Activated naive CD8-positive, alpha-beta T cell treated with anti-CD3 and anti-CD28 coated beads, Interleukin-2, amount 10 ng/mL, durations not matched to agents 7 days and 5 days (primary cell): ENCODE measurements at places on chromosomes 12 and 14.

DNA sequence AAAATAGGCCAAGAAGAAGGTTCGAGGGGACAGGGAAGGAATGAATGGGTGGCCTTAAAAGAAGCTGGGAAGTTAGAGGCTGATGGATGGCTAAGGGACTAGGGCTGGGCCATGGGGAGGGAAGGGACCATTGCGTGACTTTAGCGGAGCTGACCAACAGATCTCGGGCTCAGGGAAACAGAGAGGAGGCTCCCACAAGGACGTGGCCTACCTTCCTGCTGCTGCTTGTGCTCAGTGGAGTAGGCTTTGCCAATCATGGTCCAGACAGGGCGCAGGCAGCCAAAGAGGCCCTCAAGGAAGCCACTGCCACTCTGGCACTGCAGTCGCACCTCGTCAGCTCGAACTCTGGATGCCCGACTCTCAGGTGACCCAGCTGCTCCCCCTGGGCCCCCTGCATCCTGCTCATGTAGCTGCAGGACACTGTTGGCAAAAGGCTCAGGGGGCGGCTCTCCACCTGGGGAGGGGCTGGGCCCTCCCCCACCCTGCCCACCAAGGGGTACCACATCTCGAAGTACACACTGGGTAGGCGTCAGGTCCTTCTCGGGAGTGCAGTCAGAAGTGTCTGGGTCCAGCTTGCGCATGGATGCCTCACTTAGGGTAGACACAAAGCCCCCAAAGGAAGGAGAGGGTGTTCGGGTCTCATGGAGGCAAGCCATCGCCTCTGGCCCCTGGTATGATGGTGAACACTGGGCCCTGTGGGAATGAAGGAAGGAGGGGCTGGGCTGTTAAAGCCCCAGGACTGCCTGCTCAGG is 12.3 kb downstream of the MAP3K12 start:
- DNase-seq = no peak

DNA sequence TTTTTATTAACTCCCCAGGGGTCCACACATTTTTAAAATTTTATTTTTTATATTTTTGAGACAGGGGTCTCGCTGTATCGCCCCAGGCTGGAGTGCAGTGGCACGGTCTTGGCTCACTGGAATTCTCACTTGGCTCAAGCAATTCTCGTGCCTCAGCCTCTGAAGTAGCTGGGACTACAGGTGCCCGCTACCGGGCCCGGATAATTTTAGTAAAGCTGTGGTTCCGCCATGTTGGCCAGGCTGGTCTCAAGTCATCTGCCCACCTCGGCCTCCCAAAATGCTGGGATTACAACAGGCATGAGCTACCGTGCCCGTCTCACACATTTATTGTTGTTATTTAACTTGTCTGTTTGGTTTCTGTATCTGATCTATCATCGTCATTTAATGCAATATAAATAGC is 307.4 kb downstream of the TMTC2 start:
- DNase-seq = no peak

GRCh38 chr12:57196439-57196838 is 20.2 kb upstream of the NXPH4 start:
- no peak for DNase-seq

GRCh38 chr12:29146196-29146595 is 2.9 kb upstream of the FAR2 start:
- no peak for DNase-seq

GRCh38 chr12:79857675-79858074 is 77.2 kb downstream of the PPP1R12A start:
- no peak for DNase-seq

- no peak for DNase-seq
These were observed 9.4 kb upstream of the DACT1 start for GRCh38 chr14:58628406-58628805.

- DNase-seq = no peak
These were observed 41.3 kb upstream of the SYCP3 start for GRCh38 chr12:101780599-101780998.
